G401 (cell line): ENCODE measurements at places on chromosomes 5 and 9.
A peak's percentile ranks its signal among the peaks of the same experiment; 100 is the strongest.

DNA sequence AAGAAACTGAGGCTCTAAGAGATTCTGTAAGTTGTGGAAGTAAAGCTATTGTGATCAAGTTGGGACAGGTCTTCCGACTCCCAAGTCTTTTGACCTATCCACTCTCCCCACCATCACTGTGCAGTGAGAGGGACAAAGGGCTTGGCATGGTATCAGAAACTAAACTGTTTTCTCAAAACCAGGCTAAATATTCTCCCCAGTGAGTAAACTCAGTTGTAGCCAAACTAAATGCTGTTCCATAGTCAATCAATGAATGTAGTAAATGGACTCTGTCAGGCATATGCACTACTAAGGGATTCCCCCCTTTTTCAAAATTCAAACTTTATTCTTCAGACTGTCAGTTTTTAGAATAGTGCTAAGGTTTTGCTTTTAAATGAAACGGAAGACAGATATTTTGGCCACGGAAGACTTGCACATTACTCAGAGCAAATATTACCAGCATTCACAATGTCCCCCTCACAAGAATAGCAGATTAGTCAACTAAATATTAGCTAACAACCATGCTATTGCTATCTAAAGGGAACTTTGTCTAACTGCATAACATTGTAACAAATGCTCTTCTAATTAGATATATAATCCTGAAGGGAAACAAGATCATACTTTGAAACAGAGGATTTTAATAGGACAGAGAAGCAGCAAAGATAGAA is 7.1 kb downstream of the PRKAA1 start:
- no peak for DNase-seq

GRCh38 chr5:115455301-115455707 is 89.3 kb downstream of the FEM1C start:
- peak; percentile 40 for DNase-seq

DNA sequence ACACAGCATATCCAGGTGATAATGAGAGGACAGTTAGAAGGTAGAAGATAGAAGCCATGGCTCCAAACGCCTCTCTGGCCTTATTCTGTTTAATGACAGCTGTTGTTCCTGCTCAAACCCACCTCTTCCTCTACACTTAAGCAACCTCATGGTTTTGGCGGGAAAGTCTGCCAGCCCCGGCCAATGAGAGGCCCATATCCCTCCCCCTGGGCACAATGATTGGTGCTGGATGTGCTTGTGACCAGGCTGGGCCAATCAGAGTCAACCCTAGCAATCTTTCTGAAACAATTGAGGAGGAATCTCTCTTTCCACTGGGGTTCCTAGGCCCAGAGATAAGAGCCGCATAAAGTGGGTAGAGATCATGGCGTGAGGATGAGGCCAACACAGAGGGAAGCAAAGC is 4.8 kb upstream of the GFI1B start:
- DNase-seq = peak; percentile 23

GRCh38 chr5:53019320-53019719 is 30.2 kb downstream of the ITGA2 start:
- no peak for DNase-seq

- no peak for DNase-seq
Observed at GRCh38 chr9:98993570-98993945, 49.9 kb downstream of the COL15A1 start.
